ENCODE measurements at places on chromosomes 1 and 21.

DNA sequence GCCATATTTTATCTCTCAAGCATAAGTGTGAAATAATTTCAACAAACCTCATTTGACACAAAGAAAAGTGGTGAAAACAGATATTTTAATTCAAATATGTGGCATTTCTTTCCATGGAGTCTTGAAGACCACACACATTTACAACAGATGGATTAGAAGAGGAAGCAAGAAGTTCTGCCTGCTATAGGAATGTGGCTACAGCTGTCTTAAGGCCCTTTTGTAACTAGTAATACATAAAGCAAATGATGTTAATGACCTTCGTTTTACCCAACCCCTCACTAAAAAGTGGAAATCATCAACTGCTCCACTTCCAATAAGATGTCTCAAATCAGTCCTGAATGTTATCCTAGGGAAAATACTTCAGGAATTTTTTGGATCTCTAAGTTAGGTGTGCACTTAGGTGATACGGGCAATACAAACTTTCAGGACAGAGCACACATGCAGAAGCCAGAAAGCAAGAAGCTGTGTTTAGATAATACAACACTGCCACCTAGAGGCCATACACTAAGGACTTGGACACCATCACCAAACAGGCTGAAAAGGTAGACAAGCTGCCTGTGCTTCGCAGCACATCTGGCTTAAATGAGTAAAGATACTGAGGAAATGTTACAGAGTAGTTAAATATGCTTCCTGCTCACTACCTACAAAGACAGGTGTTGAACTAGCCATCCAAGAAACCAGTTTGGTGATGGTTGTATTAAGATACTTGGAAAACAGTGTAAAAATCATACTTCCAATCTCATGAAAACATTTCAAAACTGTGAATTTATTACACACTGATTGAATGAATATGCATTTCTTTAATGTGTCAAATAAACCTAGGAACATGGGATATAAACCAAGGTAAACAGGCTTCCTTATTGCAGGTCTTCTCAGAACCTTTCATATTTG, 24.4 kb downstream of the RRAGC start:
- DNase-seq = peak; percentile 20

GRCh38 chr1:78325293-78325692, 165.5 kb upstream of the PTGFR start:
- DNase-seq = no peak

DNA sequence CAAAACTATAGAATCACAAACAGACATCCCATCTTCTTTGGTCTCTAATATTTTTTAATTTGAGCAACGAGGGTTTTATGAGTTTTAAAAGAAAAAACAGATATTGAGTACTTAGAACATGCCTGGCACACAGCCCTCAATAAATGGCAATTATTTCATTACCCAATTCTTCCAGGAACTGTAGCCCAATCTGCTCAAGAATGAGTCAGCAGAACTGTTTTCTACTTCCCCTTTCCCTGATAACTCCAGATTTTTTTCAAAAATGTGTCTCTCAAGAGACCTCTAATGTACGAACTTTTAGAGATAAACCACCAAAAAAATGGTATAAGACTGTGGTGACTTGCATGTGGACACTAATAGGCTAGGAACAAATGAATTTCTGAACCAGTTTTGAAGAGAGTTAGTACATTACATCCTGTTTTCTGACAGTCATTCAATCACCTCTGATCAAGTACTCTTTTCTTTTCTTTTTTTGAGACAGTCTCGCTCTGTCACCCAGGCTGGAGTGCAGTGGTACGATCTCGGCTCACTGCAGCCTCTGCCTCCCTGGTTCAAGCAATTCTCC, 11.5 kb downstream of the ABL2 start:
- DNase-seq = no peak

- no peak for DNase-seq
Observed at GRCh38 chr1:2556277-2556677, at the start of gene TNFRSF14. Gene TNFRSF14 (plus strand): TSS chr1:2556371. CDS start chr1:2556665, 294 bp downstream.

GRCh38 chr1:203089651-203090045, 3.8 kb upstream of the MYOG start:
- DNase-seq = no peak

DNA sequence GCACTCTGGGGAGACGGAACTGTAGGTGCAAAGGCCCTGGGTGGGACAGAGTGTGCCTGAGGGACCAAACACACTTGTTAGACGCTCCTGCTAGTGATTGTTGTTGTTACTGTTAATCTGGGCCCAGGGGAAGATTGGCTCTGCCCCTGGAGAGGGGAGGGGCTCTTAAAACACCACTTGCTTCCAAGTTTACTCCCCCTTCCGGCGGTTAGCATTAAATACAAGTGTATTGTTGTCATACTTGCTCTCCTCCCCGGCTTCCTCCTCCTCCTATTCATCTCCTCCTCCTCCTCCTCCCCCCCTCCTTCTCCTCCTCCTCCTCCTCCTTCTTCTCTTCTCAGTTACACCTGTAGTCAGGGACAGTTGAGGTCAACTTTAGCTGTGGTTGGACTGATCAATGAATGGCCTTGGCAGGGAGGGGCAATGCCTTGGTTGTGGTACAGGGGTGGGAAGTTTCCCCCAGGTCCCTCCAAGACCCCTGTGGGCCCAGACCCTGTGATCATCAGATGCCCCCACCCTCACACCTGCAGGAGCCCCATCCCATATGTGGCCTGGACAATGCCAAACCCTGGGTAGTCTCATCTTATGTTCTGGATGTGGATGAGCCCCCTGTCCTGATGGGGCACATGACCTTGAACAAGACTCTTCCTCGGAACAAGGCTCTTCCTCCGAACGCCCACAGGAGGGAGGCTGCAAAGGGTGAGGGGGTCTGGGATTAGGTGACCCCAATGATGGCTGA, 217.3 kb downstream of the PTPRU start:
- DNase-seq = no peak
